Activated gamma-delta T cell treated with Interleukin-2 at 50 U/mL for 16 hours (primary cell): ENCODE measurements at places on chromosomes 1 and 21.

DNA sequence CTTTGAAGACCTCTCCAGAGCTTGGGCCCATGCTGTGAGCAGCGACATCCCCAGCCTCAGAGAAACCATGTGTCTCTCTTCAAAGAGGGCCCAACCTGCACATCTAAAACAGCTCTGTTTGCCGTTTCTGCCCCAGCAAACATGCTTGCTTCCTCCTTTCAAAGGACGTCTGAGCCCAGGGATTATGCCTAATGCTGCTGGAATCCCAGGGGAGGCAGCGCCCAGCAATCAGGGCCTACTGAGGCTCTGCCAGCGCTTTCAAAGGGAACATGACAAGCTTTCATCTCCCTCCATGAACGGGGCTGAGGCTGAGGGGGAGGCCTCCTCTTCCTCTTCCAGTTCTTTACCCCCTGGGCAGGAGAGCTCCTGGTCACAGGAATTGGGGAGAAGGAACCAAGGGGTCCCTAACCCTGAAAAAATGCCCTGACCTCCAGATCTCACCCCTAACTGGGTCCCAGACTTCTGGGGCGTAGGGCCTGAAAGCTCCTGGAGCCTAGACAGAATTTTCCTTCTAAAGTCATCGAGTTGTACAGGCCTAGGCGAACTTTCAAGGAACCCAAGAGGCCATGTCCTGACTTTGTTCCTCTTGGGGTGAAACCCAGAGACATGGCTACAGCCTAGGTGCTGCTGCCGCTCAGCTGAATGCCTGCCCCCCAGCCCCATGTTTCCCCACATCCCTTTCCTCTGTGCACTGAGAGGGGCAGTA lies 13.4 kb upstream of the ASCL5 start:
- no peak for DNase-seq

GRCh38 chr1:19360843-19361610 lies 48.9 kb downstream of the SLC66A1 start:
- no peak for DNase-seq

GRCh38 chr21:41483415-41483814 lies 24.5 kb downstream of the TMPRSS2 start:
- no peak for DNase-seq

DNA sequence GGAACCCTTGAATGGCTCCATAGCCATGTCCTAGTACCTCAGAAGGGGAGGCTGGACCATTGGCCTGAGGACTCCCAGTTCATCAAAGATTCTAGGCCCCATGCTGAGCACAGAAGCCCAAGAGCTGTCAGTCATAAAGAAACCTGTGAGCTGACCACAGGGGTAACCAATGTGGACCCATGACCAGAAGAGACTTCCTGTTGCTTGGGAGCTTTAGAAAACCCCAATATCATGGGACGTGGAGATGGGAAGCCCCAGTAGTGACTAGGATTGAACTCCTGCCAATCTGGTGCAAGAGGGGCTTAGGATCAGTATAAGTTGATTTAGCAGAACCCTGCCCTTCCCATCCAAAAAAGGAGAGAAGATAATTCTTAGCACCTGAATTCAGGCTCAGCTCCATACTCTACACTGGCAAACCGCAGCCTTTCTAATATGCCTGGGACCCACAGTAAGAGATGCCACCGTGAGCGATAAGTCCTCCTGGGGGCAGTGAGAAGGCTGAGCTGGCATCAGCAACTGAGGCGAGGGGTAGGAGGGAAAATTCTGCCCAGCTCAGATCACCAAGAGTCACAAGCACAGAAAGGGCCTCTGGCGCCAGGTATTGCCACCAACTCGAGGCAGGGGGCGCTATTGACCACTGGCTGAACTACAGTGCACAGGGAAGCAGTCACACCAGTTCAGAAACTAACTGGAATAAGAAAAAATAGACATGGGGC lies 108.9 kb downstream of the CAPN8 start:
- DNase-seq = no peak

GRCh38 chr1:23554481-23555269 lies 4.6 kb downstream of the ID3 start:
- peak; percentile 81 for DNase-seq

DNA sequence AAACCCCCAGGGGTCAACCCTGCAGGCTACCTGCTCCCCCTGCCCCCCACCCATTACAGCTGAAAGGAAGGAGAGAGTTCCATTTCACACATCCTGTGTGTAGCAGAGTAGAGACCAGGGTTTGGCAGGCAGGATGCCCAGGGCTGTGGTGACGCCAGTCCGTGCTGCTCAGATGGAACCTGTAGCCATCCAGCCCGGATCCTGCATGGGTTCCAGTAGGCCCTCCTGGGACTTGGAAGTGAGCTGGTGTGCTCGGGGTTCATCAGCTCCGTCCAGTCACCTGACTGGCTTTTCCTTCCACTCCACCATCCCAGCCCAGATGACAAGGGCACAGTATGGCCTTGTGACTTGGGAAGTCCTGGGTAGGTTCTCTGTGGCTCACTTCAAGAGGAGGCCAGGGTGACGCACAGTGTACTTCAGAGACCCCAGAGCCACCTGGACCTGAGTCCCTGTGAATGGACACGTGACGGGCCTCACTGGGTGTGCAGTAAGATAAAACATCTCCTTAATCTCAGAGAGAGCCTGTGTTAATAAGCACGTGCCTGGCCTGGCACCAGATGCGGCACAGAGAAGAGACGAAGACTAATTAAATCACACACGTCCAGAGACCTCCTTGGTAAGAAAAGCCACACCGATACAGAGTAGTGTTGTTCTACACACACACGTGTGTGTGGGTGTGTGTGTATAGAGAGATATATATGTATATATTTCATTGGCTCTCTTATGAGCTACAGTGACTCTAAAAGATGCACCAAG lies 16.0 kb downstream of the ITPKB start:
- DNase-seq = no peak

DNA sequence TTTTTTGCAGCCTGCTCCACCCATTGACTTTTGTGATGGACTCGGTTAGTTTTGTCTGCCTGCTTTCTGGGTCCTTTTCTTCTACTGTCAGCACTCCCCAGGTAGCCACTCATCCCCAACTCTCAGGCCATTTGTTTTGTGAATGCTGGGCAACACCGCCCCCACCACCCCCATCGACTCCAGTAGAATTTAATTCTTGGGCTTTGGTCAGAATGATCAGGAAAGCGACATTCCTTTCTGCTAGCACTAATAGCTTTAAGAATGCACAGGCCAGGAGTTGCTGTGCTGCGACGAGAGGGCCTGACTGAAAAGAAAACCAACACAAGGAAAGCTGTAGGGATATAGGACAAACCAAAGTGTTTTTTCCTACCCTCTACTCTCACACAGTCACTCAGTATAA lies 144.4 kb downstream of the CDC7 start:
- no peak for DNase-seq

GRCh38 chr1:6093611-6094010 lies 47.9 kb downstream of the KCNAB2 start:
- no peak for DNase-seq

- DNase-seq = no peak
Observed at GRCh38 chr1:61067446-61068019, 14.8 kb upstream of the NFIA start.

- DNase-seq = no peak
Observed at GRCh38 chr1:228085287-228085951, 2.9 kb downstream of the ARF1 start.

DNA sequence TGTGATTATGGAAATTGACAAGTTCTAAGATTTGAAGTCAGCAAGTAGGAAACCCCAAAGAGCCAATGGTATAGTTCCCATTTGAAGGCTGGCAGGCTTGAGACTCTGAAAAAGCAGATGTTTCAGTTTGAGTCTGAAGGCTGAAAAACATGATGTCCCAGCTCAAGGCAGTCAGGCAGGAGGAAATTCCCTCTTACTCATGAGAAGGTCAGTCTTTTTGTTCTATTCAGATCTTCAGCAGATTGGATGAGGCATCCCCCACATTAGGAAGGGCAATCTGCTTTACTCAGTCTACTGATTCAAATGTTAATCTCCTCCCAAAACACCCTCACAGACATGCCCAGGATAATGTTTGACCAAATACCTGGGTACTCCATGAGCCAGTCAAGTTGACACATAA lies 372.5 kb upstream of the ST6GALNAC5 start:
- no peak for DNase-seq

GRCh38 chr1:44842862-44843655 lies at the start of gene PTCH2:
PTCH2 (minus strand) TSS chr1:44843253; CDS start chr1:44842932, 321 bp downstream.
- DNase-seq = no peak

GRCh38 chr1:231781892-231782291 lies 155.3 kb downstream of the DISC1 start:
- DNase-seq = no peak

GRCh38 chr1:179812501-179813292 lies 64.9 kb downstream of the TOR1AIP2 start:
- no peak for DNase-seq

- DNase-seq = no peak
Observed at GRCh38 chr1:29260531-29260930, 24.2 kb downstream of the PTPRU start.

DNA sequence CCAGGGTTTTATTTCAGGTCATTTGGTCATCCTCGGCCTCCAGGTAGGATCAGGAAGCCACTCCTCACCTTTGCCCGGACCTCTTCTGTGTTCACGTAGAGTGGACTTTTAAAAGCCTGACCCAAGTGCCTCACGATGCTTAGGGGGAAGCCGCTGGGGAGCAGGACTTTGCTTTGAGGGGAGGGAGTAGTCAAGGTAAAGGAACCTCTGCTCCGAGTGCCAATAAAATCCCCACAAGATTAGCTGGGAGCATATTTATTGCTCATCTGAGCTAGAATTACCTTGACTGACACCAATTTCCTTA lies 603 bp upstream of the DHRS3 start:
- no peak for DNase-seq

DNA sequence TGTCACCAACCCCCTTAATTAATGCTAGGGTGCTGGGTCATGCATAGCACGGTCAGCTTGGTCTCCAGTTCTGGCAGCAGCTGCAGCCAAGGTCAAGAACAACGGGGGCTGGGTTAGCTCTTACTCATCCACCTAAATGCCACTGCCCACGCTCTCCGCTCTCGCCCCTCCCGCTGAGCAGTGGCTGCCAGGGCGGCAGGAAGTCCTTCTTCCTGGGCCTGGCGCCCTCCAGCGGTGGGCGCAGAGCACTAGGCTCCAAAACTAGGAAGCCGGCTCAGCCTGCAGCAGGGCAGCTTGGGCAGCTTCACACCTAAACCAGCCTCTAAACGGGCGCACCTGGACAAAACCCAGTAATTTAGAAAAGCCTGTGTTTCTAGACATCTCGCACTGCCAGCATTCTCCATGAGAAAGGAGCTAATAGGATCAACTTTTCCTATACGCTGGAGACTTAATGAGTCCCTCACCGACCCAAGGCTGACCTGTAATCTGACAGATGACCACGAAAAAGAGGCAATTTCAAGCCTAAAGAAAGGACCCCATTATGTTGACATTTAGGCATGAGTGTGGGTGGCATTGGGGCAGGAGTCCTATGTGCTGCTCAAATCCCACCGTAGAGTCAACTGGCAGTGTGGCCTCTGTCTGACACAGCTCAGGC lies 78.4 kb upstream of the LRRN2 start:
- peak; percentile 56 for DNase-seq

DNA sequence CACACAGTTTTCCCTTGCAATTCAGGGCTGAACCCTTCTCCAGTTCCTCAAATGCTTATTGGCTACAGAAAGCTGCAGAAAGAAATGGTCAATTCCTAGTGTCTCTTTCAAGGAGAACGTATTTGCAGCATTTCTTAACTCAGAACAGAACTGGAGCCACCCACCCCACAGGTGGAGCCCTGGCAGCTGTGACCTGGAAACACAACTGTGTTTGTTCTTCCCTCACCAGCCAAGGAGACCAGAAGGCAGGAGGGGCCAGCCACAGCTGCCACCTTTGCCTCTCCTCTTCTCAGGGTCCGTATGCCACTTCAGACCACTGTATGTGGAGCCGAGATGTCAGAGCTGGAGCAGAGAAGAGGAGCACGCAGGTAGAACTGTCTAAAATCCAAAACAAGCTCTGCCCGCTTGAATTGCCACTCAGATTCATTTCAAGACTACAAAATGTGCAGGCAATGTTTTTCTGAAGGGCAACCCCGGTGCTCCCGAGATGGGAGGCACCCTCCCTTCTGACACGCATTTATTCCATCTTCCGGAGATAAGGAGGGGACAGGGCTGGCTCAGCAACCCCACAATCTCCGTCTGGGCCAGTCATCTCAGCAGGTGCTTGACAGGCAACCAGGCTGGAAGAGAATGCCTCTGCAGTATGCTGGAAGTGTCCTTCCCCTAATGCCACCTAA lies 16.7 kb downstream of the CD247 start:
- no peak for DNase-seq

- DNase-seq = no peak
Observed at GRCh38 chr1:110489973-110490542, 28.9 kb downstream of the KCNA10 start.

- DNase-seq = no peak
Observed at GRCh38 chr1:100130552-100131077, 2.1 kb downstream of the SASS6 start.

DNA sequence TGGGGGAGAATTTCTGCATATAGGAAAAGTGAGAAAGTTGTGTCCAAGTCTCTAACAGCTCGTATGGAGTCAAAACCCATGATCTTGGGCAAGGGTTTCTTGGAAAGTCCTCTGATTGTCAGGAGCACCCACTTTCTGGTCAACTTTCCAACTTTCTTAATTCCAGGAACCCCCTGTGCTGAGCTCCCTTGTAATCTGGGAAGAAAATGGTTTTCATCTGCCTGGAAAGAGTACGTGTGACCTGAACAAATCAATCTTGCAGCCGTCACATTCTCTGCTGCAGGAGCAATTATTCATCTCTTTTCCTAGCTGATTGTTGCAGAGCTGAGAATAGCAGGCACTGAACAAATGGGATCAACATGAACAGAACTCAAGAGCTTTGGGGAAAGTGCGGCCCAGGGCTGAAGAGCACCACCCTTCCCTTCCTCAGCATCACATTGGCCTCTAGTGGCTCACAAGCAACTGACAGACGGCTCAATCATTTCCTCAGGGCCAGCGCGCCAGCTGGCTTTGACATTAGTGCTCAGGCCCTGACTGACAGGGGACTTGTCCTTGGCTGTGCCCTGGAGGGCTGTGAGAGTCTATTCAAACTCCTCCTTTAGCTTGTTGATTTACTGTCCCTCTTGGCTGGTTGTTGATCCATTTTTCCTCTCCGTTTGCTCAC lies 295.2 kb downstream of the HLX start:
- no peak for DNase-seq

DNA sequence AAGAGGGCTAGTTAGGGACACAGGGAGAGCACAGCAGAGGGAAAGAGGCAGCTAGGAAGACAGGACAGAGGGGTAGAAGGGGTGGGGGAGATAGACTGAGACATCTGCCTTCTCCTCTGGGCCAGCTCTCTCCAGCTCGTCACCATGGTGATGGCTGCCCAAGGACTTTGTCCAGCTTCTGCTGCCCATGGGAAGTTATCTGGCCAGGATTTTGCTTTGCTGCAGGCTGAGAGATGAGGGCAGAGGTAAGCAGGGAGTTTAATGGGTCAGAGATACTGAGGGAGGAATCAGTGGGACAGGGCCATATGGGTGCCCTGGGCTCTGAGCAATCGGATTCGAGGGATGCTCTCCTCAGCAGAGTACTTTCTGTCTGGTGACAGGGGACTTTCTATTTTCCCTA lies 34.5 kb upstream of the GPR37L1 start:
- no peak for DNase-seq
